ENCODE measurements at places on chromosomes 4 and X.

- DNase-seq = no peak
Observed at GRCh38 chrX:32447640-32448039, 763.7 kb downstream of the DMD start.

GRCh38 chrX:40749681-40750494 is 14.5 kb upstream of the MED14 start:
- DNase-seq = no peak

GRCh38 chr4:7516096-7516772 is 81.5 kb upstream of the PSAPL1 start:
- no peak for DNase-seq

- DNase-seq = no peak
Observed at GRCh38 chr4:40912460-40913184, 162.9 kb downstream of the NSUN7 start.

DNA sequence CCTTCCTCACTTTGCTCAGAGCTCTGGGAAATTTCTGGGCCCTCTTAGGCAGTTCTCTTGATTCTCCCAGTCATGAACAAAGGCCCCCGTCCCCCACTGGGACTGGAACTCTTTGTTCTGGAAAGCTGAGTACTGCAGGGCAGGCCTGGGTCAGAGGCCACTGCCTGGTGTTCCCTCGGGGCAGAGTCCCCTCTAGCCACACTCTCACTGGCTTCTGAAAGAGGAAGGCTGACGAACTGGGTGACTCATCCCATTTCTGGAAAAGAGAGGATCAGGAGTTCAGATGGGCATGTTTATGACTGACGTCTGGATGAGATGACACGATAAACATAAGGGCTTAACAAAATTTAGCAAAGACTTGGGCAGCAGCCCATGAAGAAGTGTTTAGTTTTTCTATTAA is 47.7 kb downstream of the DDX3X start:
- no peak for DNase-seq

DNA sequence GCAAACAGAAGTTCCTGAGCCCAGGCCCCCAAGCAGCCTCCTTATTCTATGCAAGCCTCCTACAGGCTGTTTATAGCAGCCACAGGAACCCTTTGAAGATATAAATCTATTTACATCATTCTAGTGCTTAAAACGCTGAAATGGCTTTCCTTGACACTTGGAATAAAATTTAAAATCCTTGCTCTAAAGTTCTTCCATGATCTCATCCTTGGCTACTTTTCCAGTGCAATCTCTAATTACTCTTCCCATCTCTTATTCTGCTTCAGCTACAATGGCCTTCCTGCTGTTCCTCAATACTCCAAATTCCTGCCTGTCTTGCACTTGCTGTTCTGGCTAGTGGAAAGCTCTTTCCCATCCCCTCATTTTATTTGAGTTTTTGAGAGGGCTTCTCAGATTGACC is 634.2 kb upstream of the NR3C2 start:
- DNase-seq = no peak

GRCh38 chrX:119488749-119489148 is 20.5 kb downstream of the SLC25A5 start:
- DNase-seq = no peak

DNA sequence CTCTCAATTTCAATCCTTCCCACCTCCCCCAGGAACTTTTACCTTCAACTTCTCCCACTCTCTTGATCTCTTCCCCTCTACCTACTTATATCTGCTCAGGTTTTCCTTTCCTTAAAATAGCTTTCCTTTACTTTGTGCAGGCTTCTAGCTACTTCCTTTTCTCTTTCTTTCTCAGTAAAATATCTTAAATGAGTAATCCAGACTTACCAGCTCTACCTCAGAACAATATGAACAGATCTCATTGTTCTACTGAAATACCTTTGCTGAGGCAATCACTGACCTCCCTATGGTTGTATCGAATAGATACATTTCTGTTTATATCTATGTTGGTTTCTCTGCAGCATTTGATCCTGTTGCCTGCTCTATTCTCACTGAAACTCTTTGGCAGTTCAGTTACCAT is 86.7 kb upstream of the WDR44 start:
- no peak for DNase-seq

DNA sequence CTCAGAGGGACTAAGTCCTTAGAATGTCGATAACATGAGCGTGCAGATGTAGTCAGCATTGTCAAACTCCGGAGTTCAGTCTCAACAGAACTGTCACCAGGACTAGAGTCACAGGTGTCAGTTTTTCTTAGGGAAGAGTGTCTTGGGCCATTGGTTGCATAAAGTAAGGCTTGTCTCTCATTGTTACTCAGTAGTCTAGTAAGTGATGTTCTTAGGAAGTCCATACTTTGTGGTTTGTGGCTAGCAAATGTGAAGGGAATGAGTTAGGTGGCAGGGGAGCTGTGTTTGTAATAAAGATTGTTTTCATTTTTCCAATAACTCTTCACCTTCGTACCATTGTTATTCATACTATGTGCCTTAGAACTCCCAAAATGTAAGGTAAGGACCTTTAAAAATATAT is 119.6 kb downstream of the AFF2 start:
- no peak for DNase-seq

GRCh38 chr4:151197247-151197646 is 79.7 kb upstream of the PRSS48 start:
- no peak for DNase-seq

- DNase-seq = no peak
Observed at GRCh38 chr4:147174591-147174990, 228.9 kb upstream of the TTC29 start.

GRCh38 chr4:95106408-95106928 is 348.7 kb downstream of the BMPR1B start:
- no peak for DNase-seq

DNA sequence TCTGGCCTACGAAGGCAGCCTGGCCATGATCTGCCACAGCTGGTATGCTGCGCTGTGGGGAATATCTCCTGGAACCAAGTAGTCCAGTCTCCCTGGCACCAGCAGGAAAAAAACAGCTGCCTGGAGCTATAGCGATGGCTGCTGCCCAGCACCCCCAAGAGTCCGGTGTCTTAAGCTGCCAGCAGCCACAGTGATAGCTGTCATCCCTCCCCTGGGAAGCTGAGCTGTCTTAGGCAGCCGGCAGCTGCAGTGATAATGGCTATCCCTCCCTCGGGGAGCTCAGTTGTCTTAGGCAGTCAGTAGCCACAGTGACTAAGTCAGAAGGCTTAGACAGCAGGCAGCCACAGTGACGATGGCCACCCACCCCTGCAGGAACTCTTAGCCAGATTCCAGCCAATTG is 205.1 kb downstream of the STPG2 start:
- no peak for DNase-seq

DNA sequence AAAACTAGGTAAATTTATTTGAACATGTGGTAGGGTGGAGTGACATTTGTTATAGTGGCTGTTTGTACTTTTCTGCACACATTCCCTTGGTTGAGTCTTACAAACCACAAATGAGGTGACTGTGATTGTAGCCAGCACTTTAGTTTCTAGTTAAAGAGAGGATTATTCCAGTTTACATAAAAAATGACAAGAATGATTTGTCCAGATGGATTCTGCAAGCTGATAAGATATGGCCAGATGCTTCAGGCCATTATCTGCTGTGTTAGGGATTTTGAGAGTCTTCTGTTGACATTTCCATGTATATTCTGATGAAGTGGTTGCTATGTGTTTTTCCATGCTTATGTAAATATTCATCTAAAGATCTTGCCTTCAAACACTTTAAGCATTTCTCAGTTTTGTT is 31.0 kb upstream of the PDE5A start:
- no peak for DNase-seq

DNA sequence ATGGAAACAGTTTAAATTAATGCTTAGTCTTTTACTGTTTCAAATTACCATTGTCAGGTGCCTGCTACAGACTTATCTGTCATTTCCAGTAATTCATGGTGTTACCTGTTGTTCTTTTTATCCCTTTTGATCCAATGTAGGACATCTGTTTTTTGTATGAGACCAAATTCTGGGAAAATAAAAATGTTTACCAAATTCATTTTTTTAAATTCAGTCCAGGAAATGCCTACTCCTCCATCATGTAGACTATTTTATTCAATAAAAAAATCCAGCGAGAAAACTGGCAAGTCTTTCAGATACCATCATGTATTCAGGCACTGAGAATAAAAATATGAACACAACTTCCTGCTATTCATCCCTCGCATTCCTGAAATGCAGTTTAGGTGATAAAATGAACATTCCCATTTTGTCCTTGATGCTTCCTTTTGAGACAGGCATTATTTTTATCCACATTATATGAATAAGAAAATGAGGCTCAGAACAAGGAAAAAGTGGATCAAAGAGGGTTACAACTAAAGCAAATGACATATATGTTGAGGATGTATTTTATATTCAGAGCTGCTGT is 584.2 kb downstream of the SPRY1 start:
- no peak for DNase-seq

- no peak for DNase-seq
Observed at GRCh38 chr4:42397635-42398170, 415 bp downstream of the SHISA3 start.

DNA sequence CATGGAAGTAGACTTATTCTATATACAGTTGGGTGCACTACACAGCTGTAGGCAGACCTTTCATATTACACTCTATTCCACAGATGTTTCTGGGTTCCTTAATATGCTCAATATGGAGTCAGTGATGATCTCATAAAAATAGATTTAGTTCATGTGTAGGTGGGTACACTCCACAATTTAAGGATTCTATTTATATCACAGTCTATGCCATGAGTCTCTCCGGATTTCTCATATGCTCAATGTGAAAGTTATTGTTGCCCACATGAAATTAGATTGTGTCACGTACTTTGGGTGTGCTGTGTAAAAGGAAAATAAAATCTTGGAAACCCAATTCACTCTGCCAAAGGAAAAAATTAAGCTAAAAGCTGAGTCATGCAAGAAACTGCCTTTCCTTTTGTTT is 32.5 kb upstream of the TASL start:
- DNase-seq = no peak

DNA sequence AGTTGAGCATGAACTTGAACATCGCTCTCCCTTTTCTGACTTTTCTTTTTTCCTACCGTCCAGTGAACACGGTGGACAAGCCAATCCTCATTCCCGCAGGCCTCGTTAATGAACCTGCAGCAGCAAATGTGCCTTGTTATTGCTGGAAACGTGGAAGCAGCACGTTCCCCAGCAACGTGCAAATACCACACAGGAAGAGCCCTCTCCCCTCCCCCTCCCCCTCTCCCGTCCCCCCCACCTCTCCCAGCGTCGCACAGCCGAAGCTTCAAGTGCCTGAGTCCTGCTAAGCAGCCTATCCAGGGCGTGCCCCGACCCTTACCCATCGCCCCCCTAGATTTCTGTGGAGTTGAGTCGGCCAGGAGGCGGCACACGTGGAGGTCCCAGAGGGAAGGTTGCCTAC is 219.9 kb downstream of the BCOR start:
- no peak for DNase-seq

DNA sequence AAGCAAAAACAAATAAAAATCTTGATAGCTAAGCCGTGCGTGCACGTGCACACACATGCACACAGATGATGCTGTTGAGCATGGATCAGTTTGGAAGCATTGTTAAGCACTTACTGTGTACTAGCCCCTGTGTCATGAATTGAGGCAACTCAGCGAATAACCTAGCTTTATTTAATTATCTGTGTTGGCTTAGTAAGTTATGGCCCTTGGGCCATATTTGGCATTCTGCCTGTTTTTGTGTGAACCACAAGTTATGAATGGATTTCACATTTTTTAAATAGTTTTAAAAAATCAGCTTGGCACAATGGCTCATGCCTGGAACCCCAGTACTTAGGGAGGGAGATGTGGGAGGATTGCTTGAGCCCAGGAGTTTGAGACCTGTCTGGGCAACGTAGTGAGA is 113.6 kb upstream of the CBLL2 start:
- no peak for DNase-seq

DNA sequence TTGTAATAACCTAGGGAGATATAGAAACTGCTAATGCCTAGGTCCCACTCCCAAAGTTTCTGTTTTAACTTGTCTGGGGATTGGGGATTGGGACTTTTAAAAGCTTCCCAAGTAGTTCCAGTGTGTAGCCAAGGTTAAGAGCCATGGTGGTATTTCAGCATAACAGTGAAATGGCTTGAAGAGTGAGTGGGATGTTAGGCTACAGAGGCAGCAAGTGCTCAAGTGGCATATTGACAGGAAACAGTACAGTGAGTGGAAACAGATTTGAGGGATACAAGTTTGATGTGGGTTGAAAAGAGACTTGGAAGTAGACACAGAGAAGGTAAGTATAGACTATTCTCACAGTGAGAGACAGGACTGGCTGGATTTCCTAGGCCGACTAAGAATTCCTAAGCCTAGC is 217.6 kb upstream of the CNKSR2 start:
- DNase-seq = no peak

DNA sequence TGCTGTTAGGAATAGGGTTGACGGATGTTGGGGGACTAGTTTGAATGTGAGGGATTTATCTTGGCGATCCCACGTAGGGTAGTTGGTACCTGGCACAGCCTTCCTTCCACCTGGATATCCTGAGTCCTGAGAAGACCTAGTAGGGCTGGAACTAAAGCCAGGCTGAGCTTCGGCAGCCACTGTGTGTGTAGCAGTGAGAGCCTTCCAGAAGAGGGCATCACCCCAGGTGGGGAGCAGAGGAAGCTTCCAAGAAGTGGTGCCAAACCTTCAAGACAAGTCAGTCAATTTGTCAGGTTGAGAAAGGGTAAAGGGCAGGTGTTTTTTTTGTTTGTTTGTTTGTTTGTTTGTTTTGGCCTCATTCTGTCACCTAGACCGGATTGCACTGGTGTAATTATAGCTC is 1.2 kb upstream of the FGFBP2 start:
- DNase-seq = no peak

DNA sequence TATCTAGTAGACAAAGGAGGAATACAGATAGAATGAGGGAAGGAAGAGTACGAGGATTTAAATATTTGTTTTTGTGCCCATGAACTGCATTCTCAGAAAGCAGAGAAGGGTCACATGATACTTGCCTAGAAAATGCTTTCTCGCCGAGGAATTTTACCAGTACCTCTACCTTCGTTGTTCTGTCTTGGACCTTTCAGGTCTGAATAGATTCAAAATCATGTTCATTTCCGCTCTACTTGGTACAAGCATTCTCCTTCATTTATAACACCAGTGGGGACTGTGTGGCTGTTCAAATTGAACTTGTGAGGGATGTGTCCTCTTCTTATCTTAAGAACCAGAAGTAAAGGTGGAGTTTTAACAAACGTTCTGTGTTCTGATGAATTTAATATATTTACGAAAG is 1.9 kb downstream of the USP38 start:
- DNase-seq = no peak

DNA sequence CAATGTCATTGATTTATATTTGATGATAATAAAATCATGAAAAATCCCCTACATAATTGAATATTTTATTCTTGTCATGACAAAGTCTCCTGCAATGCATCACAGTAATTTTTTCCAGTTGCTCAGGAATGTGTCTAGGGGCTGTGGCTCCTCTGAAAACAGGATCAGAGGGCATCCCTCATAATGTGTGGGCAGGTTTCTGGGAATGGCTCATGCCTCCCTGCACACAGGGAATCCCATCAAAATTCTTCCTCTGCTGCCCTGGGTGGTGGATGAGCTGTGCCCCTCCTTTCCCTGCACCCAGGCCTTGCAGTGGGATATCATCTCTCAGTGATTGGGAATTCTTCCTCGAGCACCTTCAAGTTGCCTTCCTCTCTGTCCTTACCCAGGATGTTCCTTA is 20.4 kb upstream of the PUDP start:
- no peak for DNase-seq

GRCh38 chr4:73735231-73735630 is 5.1 kb upstream of the CXCL8 start:
- DNase-seq = no peak

Measured in activated T-helper 9 cell treated with anti-CD3 and anti-CD28 coated beads, Interleukin-2, amount 50 U/mL, for 16 hours (primary cell).